ENCODE measurements at places on chromosomes 3 and 15.

DNA sequence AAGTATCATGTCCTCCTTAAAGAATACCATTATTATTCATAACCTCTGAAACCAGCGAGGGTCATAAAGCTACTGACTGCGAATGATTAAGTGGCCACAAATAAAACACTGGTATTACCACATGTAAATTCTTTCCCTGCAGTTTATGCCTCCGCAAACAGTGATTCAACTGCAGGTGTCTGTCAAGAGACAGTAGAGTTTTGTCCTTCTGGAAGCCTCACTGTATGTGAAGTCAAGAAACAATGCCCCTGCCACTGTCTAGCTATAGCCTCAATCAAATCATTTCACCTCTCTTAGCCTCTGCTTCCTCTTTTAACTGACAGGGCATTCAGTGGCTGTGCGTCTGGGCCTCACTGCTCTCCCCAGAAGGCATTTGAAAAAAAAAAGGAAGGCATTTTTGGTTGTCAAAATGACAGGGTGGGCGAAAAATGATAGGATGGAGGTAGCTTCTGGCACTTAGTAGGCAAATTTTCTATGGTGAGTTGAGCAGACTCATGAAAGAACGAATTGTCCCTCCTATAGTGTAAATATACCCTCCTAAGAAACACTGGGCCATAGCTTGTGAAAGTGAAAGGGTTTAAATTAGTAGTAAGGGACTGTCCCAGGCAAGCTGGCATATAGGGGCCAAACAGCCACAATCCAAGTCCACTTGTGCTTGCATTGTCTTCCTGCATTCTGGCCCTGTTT, 66.7 kb downstream of the FILIP1L start:
- DNase-seq: no peak

DNA sequence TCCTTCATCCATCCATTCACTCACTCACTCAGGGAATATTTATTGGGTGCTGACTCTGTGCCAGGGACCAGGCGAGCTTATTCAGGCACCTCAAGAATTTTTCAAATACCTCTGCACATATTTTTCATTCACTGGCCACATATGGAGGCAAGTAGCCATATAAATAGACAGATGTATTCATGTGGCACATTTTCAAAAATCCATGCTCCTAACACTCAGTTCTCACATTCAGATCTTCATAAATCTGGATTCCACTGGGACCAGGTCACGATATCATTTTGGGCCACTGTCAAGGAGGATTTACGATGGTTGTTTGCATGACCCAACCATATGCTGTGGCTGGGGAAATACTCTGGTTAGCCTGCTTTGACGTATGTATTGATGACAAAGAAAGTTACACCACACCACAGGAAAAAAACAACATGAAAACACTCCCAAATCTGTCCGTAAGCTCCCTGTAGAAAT, 241.8 kb upstream of the LRTM1 start:
- DNase-seq: no peak

- no peak for DNase-seq
Measured at GRCh38 chr3:45321607-45322391, 66.6 kb upstream of the LARS2 start.

DNA sequence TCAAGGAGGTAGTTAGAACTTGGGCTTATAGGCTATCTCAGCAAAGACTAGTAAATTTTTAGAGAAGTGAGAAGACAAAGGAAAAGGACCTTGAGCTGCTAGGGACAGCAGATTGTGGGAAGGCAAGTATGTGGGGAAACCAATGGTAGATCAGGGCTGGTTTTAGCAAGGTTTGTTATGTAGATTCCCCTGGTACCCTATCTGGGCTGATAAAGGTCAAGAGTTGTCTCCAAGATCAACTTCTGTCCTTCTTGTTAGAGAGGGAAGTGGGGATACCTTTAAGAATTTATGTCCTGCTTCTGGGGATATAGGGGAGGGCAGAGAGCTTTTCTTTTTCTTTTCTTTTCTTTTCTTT, 28.9 kb downstream of the KAT2B start:
- DNase-seq: no peak

DNA sequence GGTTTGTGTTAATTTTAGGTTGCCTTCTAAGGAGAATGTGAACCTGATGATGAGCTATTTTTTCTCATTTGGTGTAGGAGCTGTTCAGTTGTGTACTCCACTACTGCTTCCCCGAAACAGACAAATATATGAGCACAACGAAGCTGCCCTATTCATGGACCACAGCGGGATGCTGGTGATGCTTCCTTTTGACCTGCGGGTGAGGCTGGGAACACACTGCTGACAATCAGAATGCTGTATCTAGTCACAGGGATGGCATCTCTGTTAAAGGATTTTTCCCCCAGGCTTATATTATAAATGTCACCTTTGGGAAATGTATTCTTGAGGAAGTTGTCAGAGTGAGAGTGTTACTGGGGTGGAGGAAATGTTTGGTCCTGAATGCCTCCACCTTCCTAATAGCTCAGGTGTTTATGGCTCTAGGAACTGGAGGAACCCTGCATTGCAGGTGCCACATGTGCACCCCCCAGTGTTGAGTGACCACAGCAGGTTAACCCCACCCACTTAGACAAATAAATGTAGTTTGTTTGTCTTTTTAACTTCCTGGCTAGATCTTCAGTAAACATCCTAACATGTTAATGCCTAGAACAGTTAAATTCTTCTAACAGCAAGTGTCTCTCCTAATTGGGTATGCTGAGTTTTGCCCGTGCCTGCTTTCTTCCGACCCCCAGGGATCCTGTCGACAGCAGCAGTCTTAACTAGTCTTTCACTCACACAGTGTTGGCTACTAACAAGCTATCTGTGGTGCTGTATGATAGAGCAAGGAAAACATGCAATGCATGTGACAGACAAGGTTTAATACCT, 35.7 kb downstream of the SRP14 start:
- no peak for DNase-seq
